Frontal cortex (tissue), 4 donors: ENCODE measurements at places on chromosomes 6 and 20.
A peak's percentile ranks its signal among the peaks of the same experiment; 100 is the strongest.

DNA sequence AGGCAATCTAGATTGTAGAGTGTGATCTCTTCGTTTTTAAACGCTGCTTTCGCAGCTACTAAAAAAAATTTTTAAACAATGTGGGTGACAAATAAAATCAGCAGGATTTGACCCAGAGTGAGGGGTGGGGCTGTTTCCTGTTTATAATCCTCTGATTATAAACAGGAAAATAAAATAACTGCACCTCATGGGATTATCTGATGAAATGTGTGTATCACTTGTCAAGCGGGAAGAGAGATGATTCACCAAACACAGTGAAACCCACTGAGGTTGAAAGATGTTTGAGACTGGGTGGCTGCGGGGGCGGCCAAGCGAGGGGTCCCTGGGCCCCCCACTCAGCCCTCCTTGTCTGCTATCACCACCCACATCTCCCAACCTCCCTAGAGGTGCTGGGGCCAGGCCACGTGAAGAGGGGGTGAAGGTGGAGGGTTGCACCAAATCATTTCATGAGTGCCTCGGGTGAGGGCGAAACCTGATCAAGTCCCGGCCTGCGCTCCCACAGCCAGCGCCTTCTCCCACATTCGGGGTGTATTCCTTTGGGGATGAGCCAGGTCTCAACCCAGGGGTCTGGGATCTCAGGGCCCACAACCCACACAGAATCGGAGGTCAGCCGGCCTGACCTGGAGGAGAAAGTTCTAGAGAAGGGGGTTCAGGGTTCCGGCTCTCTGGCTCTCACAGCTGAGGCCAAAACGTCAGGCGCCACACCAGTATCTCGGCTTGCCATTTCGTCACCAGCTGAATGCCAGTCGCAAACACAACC, 212.5 kb downstream of the BMP7 start:
- DNase-seq: no peak

DNA sequence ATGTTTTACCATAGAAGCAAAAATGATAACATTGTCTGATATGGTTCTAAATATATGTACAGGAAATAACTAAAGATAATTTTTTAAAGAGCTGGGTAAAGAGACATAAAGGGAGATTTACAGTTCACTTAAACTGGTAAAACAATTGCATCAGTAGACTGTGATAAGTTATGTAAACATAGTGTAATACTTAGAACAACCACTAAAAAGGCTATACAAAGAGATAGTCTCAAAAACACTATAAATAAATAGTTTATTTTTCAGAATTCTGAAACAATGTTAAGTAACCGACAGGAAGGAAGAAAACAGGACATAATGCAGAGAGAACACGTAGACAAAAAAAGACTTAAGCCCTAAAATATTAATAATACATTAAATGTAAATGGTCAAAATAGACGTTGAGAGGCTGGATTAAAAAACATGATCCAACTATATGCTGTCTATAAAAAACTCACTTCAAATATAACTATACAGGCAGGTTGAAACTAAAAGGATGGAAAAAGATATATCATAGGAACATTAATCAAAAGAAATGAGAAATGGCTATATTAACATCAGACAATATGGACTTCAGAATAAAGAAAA, 32.7 kb upstream of the ATXN1 start:
- no peak for DNase-seq

DNA sequence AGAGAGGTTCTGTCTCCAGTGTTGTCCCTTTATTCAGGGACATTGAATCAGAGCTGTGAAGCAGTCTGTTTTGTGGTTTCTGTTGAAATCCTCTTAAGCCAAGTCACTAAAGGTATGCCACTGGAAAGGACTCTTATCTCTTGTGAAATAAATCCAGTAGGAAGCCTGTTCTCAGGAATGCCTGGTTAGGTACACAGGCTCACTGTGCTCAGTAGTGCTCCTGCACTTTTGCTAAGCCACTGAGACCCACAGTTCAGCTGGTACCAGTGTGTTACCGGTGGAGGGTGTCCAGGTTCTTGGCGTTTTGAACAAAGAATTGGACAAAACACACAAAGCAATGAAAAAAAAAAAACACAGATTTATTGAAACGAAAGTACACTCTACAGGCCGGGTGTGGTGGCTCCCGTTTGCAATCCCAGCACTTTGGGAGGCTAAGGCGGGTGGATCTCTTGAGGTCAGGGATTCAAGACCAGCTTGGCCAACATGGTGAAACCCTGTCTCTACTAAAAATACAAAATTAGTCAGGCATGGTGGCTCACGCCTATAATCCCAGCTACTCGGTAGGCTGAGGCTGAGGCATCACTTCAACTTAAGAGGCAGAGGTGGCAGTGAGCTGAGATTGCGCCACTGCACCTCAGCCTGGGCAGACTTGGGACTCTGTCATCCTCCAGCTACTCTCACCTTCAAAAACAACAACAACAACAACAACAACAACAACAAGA, 186.1 kb downstream of the JARID2 start:
- no peak for DNase-seq

- no peak for DNase-seq
Measured at GRCh38 chr20:21397341-21398108, at the start of gene NKX2-4. Gene NKX2-4 (minus strand): TSS chr20:21397526. CDS start chr20:21397399, 127 bp downstream.

- no peak for DNase-seq
Measured at GRCh38 chr20:49706630-49707091, 7.0 kb downstream of the B4GALT5 start.

- peak; percentile 44 for DNase-seq
Measured at GRCh38 chr6:89242574-89243330, 25.6 kb upstream of the GABRR1 start.

GRCh38 chr6:126204598-126204997, 135.3 kb upstream of the CENPW start:
- no peak for DNase-seq

DNA sequence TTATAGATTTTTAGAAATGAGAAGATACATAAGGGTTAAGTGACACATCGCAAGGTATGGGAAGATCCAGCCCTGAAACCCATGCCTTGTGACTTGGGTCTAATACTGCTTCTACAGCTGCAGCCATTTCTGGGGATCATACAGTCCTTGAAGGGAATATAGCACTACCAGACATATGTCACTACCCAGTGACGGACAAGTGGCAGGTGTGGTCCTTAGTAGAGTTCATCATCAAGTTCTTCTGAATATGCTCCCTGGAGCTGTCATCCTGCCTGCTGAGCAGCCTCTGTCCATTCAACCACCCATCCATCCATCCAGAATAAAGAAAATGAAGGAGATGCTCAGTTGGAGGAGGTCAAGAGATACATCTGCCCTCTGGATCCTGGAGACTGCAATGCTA, 118.6 kb upstream of the ASF1A start:
- no peak for DNase-seq

DNA sequence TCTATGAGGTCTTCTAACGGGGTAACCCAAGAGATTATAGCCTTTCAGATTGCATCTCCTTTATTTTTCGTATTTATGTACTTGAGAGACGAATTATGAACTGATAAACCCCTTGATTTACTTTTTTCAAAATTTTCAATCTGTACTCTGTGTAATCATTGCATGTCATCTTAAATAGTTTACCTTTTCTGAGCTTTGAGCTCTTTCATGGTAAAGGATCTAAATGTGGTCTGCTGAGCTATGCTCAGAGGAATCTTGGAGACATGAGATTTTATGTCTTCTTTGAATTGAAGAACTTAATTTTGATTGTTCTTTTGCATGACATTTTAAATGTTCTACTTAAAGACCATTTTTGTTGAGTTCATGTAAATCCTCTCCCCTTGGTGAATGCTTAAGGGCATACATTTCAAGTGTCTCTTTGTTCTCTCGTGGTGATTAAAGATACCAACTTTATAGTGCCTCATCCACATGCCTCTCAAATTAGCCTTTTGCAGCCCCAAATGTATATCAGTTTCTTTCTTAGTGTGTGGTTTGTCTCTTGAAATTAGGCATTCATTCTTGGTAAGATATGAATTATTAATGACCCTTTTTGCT, 116.3 kb upstream of the SCGN start:
- no peak for DNase-seq

- DNase-seq: no peak
Measured at GRCh38 chr6:2756241-2756640, 5.5 kb upstream of the MYLK4 start.

- peak; percentile 57 for DNase-seq
Measured at GRCh38 chr20:49216991-49217578, 2.1 kb upstream of the DDX27 start.

DNA sequence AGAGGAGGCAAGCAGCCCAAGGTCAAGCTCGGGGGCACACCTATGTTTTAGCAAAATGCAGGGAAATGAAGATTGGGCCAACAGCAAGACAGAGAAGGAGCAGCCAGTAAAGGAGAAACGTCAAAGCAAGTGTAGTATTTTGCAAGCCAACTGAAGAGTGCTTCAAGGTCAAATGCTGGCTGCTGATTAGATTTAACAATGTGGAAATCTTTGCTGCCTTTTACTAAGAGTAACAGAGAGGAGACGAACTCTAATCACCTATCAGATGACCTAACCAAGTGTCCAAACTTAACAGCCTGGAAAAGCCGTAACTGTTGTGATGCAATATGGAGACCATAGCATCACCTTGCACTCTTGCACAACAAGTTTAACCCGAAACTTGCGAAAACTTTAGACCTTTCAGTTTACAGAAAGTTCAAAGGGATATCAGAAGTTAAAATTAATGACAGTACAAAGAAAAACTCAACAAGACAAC, 30.4 kb downstream of the AKIRIN2 start:
- DNase-seq: no peak

DNA sequence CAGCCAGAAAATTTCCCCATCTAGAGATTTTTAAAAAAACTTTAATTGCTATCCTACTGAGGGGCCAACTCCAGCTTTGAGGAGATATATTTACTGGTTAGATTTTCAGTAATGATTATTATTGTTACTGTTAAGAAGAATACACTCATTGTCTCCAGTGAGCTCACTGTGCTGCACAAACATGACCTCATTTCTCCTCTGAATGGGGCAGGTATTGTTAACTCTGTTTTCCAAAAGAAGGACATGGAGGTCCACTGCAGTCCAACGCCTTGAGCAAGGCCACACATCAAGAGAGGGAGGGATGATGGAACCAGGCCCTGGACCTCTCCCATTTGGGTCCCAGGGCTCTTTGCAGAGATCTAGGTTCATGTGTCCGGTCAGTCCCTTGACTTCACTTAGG, 13.9 kb upstream of the SCUBE3 start:
- DNase-seq: no peak

DNA sequence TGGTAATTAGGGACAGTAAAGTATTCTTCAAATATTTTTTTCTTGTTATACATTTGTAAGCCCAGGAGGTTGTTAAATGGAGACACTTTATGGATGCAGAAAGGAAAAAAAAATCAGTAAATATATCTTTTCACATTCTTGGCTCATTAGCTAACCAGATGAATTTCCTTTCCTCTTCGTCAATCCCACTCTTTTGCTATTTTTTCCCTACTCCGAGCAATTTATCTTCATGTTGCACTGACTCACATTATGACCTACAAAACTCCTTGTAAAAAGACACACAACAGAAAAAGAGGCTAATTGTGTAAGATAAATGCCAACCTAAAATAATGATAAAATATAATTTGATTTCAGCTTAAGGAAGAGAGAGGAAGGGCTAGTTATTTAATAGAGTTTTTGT, 472.9 kb upstream of the ZNF337 start:
- DNase-seq: no peak

DNA sequence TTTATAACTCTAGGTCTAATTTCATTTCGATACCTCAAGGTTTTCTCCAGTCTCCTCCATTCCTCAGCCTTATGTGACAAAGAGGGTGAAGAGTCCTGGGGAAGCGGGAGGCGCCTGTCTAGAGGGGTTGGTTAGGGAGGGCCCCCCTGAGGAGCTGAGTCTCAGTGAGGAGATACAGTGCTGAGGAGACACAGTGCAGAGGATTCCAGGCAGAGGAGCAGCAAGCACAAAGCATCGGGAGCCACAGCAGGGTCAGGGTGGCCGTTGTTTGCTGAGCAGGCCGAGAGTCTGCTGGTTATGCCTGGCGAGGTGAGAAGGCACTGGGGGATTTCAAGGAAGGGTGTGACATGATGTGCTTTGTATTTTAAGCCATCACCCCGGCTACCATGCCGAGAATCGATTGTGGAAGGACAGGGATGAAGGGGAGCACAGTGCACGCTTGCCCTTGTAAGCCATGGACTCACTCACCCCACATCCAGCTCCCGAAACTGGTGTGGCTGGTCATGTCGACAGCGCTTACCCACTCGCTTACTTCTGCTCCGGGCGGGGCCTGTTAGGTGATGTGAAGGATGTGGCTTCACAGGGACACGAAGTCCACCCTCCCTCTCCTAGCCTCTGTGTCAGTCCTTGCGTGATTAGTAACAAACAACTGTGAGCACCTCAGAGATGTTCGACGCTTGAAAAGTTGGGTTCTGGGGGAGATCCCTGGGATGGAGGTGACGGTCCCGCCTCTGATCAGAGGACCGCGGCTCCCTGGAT, 30.2 kb downstream of the FAM50B start:
- no peak for DNase-seq

DNA sequence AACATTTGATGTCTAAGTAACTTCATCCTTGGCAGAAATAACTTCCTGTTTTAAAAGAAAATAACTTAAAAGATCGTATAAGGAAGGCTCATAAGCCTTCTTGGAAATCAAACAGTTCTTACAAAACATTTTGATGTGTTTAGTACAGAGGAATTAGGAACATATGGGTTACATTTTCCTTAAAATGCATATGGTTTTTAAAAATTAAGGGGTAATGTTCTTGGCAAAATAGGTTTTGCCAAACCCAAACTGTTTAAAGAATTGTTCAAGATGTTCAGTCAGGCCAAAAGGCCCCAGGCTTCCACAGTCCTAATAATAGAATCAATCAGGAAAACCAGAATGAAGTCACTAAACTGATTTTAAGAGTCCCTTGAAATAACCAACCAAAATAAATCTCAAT, 142.7 kb upstream of the SLC35B3 start:
- DNase-seq: no peak

GRCh38 chr6:18748314-18748713, 361.2 kb downstream of the RNF144B start:
- DNase-seq: no peak

DNA sequence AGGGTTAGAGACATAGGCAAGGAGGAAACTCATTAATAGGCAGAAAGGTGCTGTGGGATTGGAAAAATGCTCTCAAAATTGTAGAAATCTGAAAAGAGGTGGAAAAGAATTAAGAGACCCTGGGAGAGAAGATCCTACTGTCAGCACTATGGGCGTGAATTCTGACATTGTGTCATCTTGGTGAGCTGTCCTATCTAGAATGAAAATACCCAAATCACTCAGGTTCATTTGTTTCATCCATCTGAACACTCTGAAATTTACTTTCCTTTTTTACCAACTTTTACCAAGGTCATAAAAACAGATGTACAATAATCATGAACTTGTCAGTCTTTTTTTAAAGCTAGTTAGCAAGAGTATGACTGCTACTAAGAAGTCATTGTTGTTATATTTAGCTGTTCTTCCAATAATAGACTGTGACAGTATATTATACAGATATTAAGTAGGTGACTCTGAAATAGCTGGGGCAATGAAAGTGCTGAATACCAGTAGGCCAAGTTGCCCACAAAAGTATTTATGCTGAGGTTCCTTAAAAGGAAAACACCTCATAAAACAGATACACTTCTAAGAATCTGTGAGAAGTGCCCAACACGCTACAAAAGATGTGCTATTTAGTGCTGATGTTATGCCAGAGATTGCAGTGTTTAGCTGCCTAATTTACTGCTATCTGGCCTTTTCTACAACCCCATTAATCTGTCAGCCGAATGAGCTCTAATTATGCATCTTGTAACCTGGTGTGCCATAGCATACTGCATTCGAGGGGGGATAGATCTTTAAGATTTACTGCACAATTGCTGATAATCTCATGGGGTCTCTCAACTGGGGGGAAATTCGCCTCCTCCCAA, 217.5 kb upstream of the SUPT3H start:
- DNase-seq: no peak
